ENCODE measurements at places on chromosomes 12 and 14.

GRCh38 chr12:50928392-50928791 lies 24.0 kb upstream of the HIGD1C start:
- no peak for DNase-seq

DNA sequence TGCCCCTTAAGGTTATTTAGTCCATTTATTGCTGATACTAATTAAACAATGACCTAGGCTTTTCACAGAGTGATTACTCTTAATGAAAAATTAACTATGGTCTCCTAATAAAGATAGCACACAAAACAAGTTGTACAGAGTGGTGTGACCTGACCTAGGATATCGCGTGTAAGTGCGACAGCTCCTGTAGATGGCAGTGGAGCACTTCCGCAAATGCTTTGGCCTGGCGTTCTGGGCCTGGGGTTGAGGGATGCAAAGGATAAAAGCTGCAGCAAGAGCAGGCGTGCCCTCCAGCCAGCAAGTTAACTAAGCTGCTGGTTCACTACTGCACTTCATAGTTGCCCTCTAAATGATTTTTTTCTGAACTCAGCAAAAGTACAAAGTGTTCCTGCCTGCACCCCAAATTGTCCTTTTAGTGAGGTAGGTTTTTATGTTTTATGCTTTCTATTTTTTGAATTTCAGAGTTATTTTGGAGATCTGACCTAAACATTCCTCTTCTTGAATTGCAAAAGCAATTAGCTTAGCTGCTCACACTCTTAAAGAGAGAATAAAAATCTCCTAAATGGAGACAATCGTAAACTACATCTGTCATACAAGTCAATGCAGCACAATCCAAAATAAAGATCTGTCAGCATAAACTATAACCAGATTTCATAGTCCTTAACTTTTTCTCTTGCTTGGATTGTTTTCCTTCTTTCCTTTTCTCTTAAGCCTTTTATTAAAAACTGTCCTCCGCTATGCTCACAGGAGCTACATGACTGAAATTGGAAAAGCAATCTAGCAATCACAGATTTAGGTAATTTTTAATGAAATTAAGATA lies 379.6 kb downstream of the LRIG3 start:
- peak; percentile 19 for DNase-seq

- no peak for DNase-seq
These were observed 271.3 kb upstream of the TMPO start for GRCh38 chr12:98244136-98244535.

GRCh38 chr14:71625891-71626701 lies 306.1 kb upstream of the RGS6 start:
- no peak for DNase-seq

DNA sequence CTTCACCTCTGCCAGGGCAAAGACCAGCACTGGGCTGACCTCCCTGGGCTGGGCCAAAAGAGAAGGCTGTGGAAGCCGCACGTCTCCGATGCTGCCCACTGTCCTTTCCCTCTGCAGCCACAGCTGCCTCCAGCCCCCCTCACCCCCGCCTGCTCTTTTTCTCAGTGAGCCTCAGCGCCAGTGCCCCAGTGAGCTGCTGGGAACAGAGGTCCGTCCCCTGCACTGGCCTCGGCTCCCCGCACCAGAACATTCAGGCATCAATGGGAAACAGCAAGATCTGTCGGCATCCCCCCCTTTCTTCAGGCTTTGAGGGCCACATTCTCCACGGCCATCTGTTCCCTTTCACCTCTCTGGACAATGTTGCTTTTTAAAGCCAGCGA lies 398.1 kb downstream of the ZFP36L1 start:
- no peak for DNase-seq

GRCh38 chr14:68471029-68471963 lies 321.6 kb downstream of the ZFP36L1 start:
- DNase-seq: no peak

DNA sequence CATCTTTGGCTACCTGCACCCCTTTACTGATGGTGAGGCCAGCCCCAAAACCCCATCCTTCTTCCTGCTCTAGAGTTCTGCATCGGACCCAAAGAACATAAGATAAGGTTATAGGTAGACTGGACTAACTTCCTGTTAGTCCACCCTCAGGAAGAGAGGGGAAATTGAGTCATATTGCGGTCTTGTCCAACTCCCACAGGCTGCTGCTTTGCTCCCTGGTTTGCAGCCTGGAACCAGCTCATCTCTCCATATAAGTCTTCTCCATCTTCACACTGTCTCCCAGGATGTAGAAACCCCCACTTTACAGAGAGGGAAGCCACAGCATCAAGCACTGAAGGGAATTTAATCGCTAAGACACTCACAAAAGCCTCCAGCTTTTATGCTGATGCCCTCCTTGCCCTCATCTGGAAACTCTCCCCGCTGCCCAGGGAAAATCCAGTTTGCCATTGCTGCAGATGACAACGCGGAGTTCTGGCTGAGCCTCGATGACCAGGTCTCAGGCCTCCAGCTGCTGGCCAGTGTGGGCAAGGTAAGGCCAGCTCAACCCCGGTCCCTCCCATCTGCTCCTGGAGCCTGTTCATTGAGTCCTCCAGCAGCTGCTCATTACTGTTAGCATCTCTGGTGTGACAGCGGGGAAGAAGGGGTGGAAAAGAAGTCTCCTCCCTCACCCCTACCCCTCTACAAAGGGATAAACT lies 85.3 kb downstream of the B4GALNT3 start:
- no peak for DNase-seq

DNA sequence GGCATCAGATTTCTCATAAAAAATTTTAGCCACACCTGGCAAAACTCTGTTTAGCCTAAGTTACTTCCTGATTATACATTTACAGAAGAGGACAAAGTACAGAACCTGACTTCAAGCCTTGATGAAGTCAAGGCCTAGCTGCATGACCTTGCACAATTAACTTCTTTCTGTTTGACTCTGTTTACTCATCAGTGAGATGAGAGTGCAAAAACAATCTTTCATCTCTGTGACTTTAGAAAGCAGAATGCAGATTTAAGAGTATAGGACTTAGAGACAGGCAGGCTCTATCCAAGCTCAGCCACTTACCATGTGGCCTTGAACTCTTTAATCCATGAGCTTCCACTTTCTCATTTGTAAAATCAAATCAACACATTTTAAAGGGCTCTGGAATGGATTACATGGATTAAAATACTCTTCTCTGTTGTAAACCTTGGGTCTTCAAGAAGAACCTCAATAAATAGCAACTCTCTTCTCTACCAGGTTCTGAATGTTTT lies 1178.9 kb downstream of the FLRT2 start:
- DNase-seq: no peak

DNA sequence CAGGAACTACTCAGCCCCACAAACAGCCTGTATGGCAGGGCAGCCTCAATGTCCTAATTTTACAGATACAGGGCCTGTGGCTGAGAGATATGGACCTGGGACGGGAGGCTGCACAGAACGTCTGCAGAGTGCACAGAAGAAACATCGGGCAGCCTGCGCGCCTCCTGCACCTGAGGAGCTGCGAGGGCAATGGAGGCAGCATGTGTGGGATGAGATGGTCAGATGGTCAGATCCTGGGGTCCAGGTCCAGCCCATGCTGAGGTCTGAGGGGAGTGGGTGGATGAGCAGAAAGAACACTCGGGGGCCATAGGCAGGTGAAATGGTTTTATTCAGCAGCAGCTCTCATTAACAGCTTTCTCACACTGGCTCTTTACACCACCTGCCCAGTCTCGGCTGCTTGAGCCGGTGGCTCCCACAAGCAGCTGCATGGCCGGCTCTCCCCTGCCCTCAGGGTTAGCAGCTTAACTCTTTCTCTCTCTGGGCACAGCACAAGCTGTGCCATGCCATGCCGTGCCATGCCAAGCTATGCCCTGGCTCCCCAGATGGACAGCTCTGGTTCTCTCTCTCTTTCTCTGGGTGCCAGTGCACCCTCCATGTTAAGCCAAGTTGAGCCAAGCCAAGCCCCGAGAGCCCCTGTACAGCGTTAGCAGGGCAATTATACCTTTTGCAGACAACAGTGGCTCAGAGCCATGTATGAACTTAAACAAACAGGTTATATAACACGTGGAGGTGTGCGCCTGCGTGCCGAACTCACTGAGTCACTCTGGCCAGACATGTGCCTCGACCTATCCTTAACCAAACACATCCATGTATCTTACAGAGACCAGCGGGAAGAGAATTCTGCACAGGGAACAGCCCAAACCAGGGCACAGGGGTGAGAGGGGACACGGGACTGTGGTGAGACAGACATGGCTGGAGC lies 47.6 kb downstream of the RIMBP2 start:
- DNase-seq: no peak

- no peak for DNase-seq
These were observed 11.4 kb downstream of the RILPL1 start for GRCh38 chr12:123522164-123522563.

- DNase-seq: no peak
These were observed 170.5 kb downstream of the PIK3C2G start for GRCh38 chr12:18431771-18432170.

DNA sequence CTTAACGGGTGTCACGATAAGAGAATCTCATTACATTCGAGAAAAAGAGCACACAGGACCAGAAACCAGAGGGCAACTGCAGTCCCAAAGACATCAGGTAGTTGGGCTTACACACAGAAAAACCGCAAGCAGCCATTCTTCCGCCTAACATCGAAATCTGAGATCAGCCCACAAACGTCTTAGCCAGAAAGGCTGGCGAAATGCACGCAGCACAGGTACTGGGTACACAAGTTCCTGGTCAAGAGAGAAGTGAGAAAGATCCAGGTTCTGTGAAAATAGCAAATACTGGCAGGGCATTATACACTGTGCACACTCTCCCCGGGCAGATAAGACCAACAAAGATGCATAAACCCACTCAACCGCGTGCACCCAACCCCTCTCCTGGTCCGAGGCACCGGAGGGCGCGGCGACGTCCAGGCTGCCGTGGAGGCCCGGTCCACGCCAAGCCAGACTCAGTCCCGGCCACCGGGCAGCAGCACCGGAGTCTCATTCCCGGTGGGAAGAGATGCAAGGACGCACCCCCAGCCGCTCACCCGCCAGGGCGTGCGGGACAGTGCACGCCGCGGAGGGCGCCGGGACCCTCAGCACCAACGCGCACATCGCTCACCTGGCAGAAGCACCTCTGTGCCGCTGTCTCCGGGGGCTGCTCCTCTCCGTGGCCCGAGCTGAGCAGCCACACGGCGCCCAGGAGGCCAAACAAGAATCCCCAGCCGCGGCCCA lies 437 bp downstream of the ERO1A start:
- no peak for DNase-seq

- no peak for DNase-seq
These were observed 6.5 kb downstream of the XRCC3 start for GRCh38 chr14:103708750-103709187.

- no peak for DNase-seq
These were observed 41.9 kb downstream of the PDE6H start for GRCh38 chr12:15014708-15015107.

DNA sequence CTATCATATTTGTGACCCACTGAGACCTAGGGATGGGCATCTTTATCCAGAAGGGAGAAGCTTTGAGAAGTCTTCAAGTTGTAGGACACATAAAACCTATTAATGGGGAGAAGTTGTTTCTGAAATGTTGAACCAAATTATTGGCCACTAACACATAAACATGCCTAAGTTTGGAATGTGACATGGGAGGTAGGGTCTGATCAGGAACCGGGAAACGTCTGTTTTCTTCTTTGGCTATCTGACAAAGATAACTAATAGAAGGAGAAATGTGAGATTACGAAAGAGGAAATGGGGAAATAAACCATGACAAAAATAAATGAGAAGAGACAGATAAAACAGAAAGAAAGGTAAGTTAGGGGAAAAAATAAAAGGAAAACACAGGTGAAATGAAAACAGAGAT lies 425.2 kb downstream of the EGLN3 start:
- DNase-seq: no peak

DNA sequence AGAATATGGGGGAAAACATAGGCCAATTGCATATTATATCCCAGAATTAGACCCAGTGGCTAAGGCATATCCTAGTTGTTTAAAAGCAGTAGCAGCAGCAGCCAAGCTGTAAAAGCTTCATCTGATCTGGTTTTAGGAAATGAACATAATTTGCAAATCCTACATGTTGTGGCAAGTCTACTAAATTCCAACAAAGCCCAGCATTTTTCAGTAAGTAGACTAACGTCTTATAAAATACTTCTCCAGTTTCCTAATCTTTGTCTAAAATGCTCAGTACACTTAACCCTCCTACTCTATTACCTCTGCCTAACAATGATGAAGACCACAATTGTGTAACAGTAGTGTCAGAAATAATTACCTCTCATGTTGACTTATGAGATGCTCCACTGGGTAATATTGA lies 70.9 kb upstream of the RERGL start:
- no peak for DNase-seq

- DNase-seq: no peak
These were observed 59.5 kb upstream of the IGF1 start for GRCh38 chr12:102539651-102540553.

DNA sequence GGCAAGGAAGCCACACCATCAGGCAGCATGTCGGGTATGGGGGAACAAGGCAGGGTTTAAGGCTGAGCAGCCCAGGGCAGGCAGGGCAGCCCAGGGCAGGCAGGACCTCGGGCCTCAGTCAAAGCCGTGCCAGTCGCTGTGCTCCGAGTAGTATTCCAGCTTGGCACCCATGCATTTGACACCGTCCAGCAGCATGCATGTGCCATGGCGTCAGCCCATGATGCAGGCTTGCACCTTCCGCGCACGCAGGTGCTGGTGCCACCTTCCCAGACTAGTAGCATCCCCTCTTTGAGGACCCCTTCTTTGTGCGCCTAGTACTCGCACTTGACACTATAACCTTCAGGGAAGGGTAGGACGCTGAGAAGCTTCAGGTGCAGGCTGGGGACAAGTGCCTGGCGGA lies 11.6 kb upstream of the ADCY6 start:
- no peak for DNase-seq

- no peak for DNase-seq
These were observed 27.0 kb downstream of the GPR19 start for GRCh38 chr12:12669020-12669419.

DNA sequence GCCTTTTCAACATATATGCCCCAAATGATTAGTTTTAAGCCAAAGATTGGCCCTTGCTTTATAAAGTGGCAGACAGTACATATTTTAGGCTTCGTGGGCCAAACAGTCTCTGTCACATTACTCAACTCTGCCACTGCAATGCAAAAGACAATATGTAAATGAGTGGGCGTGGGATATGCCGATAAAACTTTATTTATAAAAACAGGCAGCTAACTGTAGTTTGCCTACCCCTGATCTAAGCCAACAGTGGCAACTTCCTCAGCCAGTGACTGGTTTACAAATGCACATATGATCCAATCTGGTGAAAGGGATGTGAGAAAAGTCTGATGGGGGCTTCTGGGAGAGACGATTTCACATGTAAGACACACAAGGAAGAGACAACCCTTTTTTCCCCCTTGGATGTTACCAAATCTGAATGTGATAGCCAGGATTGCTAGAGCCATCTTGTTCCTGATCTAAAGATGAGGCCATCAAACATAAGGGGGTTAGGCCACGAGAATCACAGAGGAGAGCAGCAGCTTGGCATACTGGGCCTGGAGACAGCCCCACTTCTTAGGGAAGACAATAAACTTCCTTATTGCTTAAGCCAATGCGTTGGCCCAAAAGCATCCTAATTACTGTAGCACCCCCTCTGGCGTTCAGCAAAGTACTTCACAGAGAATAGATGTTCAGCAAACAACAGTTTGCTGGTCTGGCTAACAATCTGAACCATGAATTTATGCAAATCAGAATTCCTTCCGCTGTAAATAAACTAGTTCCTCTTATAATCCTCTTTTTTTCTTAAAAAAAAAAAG lies 75.2 kb upstream of the TMCC3 start:
- no peak for DNase-seq

GRCh38 chr12:94875525-94875924 lies 128.0 kb downstream of the NDUFA12 start:
- DNase-seq: peak; percentile 8

Measured in NCI-H1930 (cell line).